ENCODE measurements at places on chromosomes 1 and 21.

GRCh38 chr21:43949499-43950208, 62.5 kb upstream of the TRAPPC10 start:
- DNase-seq, result peak; percentile 3

- DNase-seq, result no peak
These were observed 27.9 kb downstream of the MRPL37 start for GRCh38 chr1:54227891-54228310.

DNA sequence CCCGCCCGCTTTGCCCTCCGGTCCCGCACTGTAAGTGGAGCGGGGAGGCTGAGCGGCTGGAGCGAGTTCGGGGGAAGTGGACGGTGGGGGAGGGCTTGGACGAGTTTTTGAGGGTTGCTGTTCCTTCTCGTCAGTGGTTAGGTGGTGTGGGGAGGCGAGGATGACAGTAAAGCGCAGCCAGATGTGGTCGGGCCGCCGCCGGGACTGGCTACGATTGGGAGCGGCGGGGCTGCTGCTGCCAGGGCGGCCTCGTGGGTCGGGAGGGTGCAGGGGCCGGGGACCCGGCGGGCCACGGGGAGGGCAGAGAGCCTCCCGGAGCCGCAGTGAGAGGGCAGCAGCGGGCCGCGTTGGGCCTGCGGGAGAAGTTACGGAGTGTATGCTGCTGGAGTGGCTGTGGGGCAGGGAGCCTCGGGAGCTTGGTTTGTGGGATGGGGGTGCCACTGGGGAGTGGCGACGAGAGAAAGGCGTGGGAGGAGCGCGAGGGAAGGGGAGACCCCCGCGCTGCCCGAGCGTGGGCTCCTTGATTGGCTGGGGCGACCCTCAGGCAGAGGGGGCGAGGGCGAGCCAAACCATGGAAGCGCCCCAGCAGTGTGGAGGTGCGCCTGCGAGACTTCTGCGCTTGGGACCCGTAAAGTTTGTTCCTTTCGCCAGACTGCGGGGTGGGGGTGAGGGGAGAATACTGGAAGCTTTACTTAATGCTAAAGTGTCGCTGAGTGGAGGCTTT, 2.1 kb downstream of the ADGRL2 start:
- DNase-seq, result no peak

- DNase-seq, result no peak
These were observed 4.3 kb downstream of the SLC30A1 start for GRCh38 chr1:211574705-211575104.

DNA sequence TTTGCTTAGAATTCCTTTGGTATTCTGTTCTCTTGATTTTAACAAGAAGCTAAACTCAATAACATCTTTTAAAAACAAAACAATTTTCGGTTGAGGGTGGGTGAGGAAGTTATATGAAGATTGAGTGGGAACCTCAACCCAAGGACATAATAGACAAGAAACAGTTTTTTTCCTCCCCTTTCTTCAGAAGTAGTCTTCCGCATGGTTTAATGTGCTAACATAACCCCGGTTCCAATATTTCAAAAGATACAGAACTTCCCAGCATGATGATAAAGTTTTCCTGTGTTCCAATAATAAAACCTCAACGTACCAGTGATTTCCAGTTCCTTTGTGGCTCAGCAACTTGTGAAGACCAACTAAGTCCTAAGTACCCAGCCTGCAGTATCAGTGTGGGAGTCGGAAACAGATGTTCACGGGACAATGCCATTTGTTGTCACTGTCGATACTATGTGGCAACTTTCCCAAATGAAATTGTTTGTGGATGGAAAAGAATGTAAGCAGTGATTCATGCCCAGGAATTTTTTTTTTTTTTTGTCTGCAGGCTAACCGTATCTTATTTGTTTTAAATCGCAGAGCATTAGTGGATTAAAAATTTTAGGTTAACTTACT, 48.5 kb downstream of the NR5A2 start:
- DNase-seq, result no peak

DNA sequence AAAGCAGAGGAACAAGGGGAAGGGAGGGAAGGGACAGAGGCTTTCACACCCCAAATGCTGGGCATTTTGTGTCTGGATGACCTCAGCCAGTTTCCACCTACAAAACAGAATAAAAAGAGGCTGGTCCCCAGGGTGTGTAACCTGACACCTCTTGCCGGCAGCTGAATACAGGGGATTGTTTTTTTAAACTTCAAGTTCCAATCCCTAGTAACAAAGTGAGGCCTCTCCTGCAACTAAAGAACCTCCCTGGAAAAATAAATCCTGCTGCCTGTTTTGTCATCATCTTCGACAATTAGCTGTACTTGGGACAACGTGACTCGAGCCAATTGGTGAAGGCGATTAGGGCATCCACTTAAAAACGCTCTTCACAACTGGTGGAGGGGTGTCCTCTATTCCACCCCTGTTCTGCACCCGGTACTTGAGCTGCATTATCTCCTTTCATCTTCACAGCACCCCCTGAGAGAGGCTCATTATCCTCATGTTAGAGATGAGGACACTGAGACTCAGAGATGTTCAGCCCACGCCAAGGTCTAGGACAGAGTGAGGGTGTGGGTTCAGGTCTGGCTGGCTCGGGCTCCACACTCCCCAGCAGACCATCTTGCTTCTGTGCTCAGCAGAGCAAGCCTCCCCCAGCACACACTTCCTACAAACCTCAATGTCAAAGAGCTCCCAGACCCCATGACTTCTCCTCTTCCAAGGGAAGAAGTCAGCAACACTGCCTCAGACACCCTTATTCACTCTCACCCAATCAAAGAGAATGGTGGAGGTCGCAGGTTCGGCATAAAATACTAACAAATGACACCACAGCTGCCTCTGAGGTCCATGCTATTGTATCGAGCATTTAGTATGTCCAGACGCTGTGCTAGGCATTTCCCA, 15.2 kb downstream of the ITPKB start:
- DNase-seq, result no peak

All from CD4-positive, alpha-beta T cell treated with Interleukin-2 at 100 ng/mL for 4 hours (primary cell).